SJSA1 (cell line): ENCODE measurements at places on chromosomes 5 and 9. TPM values are rescaled to one million over a fixed set of nuclear protein-coding genes. Genes with fewer than 3 reads are reported as not detected.

GRCh38 chr9:109986521-109986991 is 206.6 kb downstream of the PALM2AKAP2 start:
- H3K27me3 ChIP-seq = no peaks in the 10 kb centered on the region
- H3K36me3 ChIP-seq = 0 out of 2 replicates have a peak, but pooled peaks cover 3% of the 10 kb centered on the region
- peak overlapping the region; percentile 88 for H3K27ac ChIP-seq
- peaks cover 30% of the 10 kb centered on the region for H3K4me1 ChIP-seq
- no peak overlapping the region for H3K4me3 ChIP-seq
- DNase-seq = no peak

GRCh38 chr5:177520916-177521513 is 4.3 kb upstream of the DDX41 start:
- H3K4me3 ChIP-seq = no peak overlapping the region
- peaks cover 77% of the 10 kb centered on the region for H3K36me3 ChIP-seq
- no peak for DNase-seq
- H3K27ac ChIP-seq = no peak overlapping the region

GRCh38 chr5:14659821-14660607 is 4.5 kb upstream of the OTULIN start:
- no peak for DNase-seq
- H3K27ac ChIP-seq = no peak overlapping the region
- peaks cover 9% of the 10 kb centered on the region for H3K36me3 ChIP-seq
- H3K4me1 ChIP-seq = peaks cover 7% of the 10 kb centered on the region
- 0 out of 2 replicates have a peak, but pooled peaks cover 4% of the 10 kb centered on the region for H3K27me3 ChIP-seq

DNA sequence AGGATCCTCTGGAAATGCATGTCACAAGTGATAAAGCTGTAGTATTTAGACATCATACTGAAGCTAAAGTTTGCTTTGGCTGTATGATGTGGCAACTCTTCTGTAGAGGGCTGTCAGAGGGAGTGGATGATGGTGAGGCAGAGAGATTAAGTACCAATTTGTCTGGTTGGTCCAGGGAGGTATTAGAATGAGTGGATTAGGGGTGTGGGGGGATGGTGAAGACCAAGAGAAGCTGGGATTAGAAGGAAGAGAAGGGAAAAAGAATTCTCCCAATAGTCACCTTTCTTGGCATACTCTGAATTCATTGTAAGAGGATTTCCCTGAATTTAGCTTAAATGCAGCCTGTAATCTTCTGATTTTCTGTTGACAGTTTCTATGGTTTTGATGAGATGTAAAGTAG is 3.6 kb downstream of the PCDHAC2 start:
- no peak for DNase-seq
- no peak overlapping the region for H3K27ac ChIP-seq
- H3K4me3 ChIP-seq = no peak overlapping the region
- no peaks in the 10 kb centered on the region for H3K36me3 ChIP-seq

TMEM252 gene
- total RNA-seq = not detected in 2 replicates

DNA sequence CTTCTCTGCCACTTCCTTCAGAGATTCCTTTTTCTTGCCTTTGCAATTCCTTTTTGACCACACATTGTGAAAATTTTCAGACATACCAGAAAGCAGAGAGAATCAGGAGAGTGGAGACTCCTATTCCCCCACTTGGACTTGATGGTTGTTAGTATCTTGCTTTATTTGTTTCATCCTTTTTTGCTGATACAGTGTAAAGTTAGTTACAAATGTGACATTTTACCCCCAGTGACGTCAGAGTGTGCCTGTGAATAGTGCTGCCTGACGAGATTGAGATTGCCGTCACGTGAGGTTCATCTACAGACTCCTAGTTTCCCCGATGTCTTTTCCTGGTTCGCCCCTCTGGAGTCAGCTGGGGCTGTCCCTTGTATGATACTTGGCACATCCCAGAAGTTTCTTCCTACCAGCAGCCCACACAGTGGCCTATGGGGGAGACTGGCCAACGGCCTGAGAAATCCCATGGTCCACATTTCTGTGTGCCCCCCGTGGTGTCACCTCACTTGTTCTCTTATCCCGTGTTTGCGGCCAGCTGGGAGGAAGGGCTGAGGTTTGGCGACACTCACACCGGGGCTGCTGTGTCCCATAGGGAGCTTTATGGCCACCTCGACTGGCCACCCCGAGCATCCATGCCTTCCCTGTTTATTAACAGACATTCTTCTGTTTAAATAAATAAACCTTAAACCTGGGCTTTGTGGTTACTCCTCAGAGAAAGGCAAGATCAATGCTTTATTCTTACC is 48.2 kb upstream of the CACNA1B start:
- H3K4me1 ChIP-seq = no peaks in the 10 kb centered on the region; the same call in 1 of the 2 replicates
- DNase-seq = no peak
- H3K36me3 ChIP-seq = peaks cover 7% of the 10 kb centered on the region
- no peaks in the 10 kb centered on the region for H3K27me3 ChIP-seq
- no peak overlapping the region for H3K27ac ChIP-seq

ANKRD18A gene
- total RNA-seq = not detected in 2 replicates

- no peaks in the 10 kb centered on the region for H3K36me3 ChIP-seq
- H3K4me3 ChIP-seq = no peak overlapping the region
- H3K27me3 ChIP-seq = peaks cover 10% of the 10 kb centered on the region; the same call in 1 of the 2 replicates
- no peak overlapping the region for H3K27ac ChIP-seq
- H3K4me1 ChIP-seq = no peaks in the 10 kb centered on the region
Observed at GRCh38 chr5:135423846-135424168, 23.3 kb downstream of the DCANP1 start.
